CD8-positive, alpha-beta T cell (primary cell): ENCODE measurements at places on chromosomes 12 and 14. TPM values are rescaled to one million over a fixed set of nuclear protein-coding genes. Genes with fewer than 3 reads are reported as not detected.

DNA sequence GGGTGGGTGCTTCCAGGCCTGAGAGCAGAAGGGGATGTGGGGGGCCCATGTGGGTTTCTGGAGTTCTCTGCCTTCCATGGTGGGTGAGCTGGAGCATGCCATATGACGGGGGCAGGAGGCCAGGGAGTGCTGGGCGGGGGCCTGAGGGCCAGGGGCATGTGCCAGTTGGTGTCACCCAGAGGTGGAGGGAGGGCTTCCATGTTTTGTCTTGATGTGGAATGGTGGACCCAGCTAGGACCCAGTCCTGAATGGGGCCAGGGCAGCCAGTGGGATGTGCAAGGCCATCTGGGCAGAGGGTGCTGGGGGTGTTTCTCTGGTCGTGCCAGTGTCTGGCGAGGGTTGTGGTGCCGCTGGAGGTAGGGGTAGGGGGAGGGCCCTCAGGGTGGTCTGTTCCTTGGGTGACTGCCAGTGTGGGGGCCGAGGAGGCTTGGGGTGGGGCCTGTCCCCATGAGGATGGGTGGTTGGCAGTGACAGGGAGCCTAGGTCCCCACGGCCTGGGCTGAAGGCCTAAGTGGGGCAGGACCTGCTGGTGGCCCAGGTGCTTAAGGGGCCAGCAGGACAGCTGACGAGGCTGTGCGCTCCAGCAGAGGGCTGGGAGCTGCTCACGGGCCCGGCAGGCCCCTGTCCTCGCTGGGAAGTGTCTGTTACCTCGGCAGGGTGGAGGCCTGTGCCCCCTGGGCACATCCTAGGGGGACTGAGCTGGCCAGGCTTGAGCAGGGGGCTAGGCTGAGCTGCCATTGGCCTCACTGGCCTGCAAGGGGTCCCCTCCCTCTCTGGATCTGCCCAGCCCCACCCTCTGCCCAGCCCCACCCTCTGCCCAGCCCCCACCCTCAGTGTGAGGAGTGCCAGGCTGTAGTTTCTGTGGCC, 26.8 kb downstream of the CEP170B start:
- no peak for DNase-seq

DNA sequence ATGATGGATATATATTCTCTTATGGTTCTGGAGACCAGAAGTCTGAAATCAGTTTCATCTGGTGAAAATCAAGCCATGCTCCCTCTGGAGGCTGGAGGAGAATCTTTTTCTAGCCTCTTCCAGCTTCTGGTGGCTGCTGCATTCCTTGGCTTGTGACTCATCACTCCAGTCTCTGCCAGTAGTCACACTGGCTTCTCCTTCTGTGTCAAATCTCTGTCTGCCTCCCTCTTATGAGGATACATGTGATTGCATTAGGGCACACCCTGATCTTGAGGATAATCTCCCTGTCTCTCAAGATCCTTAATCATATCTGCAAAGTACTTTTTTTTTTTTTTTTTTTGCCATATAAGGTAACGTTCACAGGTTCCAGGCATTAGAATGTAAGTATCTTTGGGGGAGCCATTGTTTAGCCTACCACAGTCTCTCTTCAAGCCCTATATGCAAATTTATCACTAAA, 17.7 kb downstream of the DNAL1 start:
- DNase-seq = no peak

GRCh38 chr12:112680993-112681392, 110.6 kb upstream of the RPH3A start:
- DNase-seq = no peak

GRCh38 chr12:29616664-29617406, 119.3 kb upstream of the OVCH1 start:
- no peak for DNase-seq

The GZMH gene
- 15.9 TPM for total RNA-seq
